ENCODE measurements at places on chromosomes 2 and 18.

- no peaks in the 10 kb centered on the region for H3K36me3 ChIP-seq
- no peak overlapping the region for H3K4me3 ChIP-seq
- H3K27ac ChIP-seq: no peak overlapping the region
- DNase-seq: no peak
Observed at GRCh38 chr2:198479065-198479464, 674.7 kb downstream of the PLCL1 start.

GRCh38 chr2:156339110-156339847 lies 6.8 kb upstream of the NR4A2 start:
- H3K4me1 ChIP-seq: peaks cover 20% of the 10 kb centered on the region
- DNase-seq: no peak
- H3K4me3 ChIP-seq: no peak overlapping the region
- H3K27me3 ChIP-seq: no peaks in the 10 kb centered on the region
- peak overlapping the region; percentile 55 for H3K27ac ChIP-seq
- no peaks in the 10 kb centered on the region for H3K36me3 ChIP-seq

- H3K27me3 ChIP-seq: peaks cover 16% of the 10 kb centered on the region
- no peak overlapping the region for H3K27ac ChIP-seq
- DNase-seq: no peak
- H3K4me1 ChIP-seq: peaks cover 7% of the 10 kb centered on the region
Observed at GRCh38 chr2:88765154-88765888, 73.8 kb downstream of the RPIA start.

DNA sequence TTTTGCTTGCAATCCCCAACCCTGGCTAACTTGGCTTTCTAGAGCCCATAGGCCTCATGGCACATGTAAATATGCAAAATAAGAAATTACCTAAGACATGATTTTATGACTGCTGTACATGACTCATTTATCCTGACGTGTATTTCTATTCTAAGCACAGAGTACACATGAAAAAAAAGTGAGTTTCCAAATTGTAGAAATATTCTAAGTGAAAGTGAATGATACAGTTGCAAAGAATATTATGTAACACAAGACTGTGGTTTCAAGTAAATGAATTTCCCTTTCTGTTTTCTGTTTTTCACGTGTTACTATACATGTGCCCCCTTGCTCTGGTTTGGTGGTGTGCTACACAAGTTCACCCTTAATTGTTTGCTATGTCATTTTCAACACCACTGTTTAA lies 162.4 kb downstream of the LRP1B start:
- no peaks in the 10 kb centered on the region for H3K27me3 ChIP-seq
- H3K4me1 ChIP-seq: no peaks in the 10 kb centered on the region

GRCh38 chr2:179428649-179429048 lies 164.0 kb upstream of the SESTD1 start:
- H3K4me3 ChIP-seq: no peak overlapping the region
- H3K27ac ChIP-seq: no peak overlapping the region
- no peaks in the 10 kb centered on the region for H3K4me1 ChIP-seq
- DNase-seq: no peak
- no peaks in the 10 kb centered on the region for H3K36me3 ChIP-seq
- H3K27me3 ChIP-seq: no peaks in the 10 kb centered on the region

GRCh38 chr2:239598011-239598731 lies 197.4 kb upstream of the HDAC4 start:
- no peak for DNase-seq
- no peak overlapping the region for H3K4me3 ChIP-seq
- no peaks in the 10 kb centered on the region for H3K36me3 ChIP-seq

Data from gastrocnemius medialis (tissue), 4 donors.